Stimulated activated CD8-positive, alpha-beta memory T cell treated with anti-CD3 and anti-CD28 coated beads, Interleukin-4, amount 100 ng/mL, for 24 hours (primary cell): ENCODE measurements at places on chromosomes 4 and X.

DNA sequence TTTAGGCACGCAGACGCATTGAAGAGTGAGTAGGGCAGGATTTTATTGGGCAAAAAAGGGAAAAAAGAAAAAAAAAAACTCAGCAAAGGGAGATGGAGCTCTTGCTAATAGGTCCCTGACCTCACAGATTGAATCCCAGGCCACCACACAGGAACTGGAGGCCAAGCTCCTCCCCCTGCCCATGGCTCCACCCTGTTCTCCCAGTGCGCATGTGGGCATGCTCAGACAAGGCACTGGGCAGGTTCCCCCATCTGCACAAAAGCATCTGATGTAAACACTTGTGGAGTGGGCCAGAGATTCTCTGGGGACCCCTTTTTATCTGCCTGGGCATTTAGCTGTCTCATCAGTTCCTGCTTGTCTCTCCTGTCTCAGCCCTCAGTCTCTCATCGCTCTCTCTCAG lies 9.5 kb downstream of the FRMD7 start:
- no peak for DNase-seq

DNA sequence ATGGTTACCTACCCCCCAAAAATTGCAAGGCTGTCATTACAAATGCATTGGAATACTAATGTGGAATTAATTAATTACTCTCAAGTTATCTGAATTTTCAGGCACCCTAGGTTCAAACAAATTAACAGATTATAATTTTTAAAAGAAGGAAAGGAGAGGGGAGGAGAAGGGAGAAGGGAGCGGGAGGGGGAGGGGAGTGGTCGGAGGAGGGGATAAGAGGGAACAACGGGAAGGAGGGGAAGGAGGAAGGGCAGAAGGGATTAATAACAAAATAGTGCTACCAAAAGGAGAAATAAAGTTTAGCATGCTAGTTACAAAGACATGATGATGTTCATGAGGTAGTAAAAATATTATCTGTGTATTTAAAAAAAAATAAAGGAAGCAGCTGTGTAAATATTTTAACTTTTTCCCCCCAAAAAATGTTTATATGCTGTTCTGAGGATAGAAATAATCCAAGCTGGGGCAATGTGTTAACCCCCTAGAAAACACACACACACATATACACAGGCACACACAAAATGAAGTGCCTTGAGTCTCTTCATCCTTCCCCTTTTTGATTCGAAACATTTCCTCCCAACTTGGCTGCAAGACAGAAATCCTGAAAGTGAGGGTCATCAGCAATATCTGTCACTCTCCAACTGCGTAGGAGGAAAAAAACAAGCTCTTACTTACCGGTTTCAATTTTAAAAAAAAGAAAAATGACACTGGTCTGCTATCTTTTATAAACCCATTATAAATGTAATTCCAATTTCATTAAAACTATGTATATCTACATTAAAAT lies 58.8 kb downstream of the PPP3CA start:
- DNase-seq = no peak

GRCh38 chrX:79631526-79631925 lies 264.4 kb upstream of the ITM2A start:
- no peak for DNase-seq

DNA sequence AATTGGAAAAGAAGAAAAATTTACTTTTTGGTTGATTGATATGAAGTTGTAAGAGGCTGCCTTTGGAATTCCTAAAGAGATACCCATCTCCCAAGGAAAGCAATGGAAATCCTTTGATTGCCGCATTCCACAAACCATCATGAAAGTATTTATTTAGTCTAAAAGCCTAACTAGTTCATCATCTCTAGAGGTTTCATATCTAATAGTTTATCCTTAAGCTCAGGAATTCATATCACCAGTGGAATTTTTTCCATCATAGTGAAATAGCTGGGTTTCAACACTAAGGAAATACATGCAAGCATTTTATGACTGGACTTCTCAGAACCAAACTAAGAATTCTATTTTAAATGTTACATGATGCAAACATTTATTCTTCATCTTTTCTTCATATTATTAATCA lies 144.9 kb downstream of the FBXO8 start:
- no peak for DNase-seq

DNA sequence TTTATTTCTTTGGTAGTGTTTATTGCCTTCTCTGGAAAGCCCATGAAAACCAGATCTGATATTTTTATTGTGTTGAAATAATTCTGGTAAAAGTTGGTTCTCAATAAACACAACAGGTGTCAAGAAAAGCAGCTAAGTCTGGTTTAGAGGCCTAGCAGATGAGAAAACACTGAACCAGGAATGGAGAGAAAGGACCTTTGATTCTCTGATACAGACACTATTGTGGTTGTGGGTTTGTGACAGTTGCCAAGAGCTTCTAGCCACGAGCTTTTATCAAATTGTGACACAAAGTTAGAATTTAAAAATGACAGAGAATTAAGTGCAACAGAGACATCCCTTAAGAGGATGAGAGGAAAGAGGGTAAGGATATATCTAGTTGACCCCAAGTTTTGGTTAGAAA lies 42.6 kb downstream of the DDIT4L start:
- no peak for DNase-seq

GRCh38 chr4:99615170-99615820 lies 40.7 kb downstream of the MTTP start:
- no peak for DNase-seq

DNA sequence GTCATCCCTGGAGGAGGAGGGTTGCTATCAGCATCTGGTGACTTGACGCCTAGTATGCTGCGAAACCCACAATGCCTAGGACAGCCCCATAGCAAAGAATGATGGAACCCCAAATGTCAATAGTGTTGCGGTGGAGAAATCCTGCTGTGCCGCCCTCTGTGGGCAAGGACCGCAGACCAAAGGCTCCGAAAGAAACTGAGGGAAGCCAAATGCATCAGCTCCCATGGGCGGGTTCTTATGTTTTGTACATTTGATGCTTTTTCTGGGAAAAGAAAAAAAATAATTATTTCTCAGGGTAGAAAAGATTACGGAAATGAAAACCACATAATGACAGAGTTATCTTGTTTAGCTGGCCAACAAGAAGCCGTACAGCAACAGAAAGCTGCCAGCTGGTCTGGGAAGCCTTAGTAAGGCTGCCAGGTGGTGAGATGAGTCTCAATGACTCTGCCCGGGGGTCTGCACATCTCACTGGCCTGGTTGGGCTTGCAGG lies 95.0 kb upstream of the TBL1X start:
- no peak for DNase-seq

- no peak for DNase-seq
These were observed 10.3 kb upstream of the CENPU start for GRCh38 chr4:184744236-184744635.

GRCh38 chr4:2459589-2460349 lies 9.1 kb upstream of the RNF4 start:
- DNase-seq = no peak

GRCh38 chrX:42175843-42176242 lies 252.5 kb upstream of the CASK start:
- no peak for DNase-seq

DNA sequence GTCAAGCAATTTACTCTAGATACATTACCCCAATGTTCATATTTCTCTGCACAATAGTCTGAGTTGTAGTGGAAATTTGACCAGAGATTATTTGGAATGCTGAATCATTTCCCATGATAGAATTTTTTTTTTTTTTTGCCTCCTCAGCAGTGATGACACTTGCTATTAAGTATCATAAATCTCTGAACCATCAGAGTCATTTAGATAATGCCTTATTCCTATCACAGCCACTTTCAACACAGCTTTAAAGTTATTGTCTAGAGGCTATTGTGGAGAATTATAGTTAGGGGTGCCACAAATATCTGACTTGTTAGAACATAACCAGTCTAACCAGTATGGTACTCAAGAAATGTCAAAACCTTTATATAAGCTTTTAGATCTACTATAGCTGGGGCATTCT lies 79.8 kb downstream of the LCORL start:
- no peak for DNase-seq

- DNase-seq = no peak
These were observed 21.2 kb upstream of the TENM3 start for GRCh38 chr4:182221987-182222386.

- no peak for DNase-seq
These were observed 97.6 kb upstream of the NKX1-1 start for GRCh38 chr4:1503583-1504471.

- no peak for DNase-seq
These were observed 78.9 kb downstream of the FAT1 start for GRCh38 chr4:186644737-186645261.

DNA sequence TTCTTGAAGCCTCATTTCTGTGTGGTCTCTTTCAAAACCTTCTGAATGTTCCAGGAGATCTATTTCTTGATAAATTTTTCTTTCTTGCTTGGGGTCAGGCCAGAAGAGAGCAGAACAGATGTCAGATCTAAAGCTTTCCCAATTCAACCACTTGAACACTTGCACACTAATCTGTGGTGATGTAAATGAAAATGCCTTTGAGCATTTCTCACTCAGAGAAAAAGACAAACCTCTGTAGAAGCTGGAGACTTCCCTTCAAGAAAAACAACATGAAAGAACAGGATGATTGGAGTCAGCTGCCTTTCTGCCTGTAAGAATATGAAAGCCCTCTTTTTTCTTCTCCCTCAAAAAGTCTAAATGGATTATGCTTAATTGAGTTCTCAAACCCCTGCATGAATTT lies 11.2 kb downstream of the IGFBP7 start:
- no peak for DNase-seq

GRCh38 chr4:99968330-99968729 lies 18.3 kb upstream of the H2AZ1 start:
- DNase-seq = no peak

DNA sequence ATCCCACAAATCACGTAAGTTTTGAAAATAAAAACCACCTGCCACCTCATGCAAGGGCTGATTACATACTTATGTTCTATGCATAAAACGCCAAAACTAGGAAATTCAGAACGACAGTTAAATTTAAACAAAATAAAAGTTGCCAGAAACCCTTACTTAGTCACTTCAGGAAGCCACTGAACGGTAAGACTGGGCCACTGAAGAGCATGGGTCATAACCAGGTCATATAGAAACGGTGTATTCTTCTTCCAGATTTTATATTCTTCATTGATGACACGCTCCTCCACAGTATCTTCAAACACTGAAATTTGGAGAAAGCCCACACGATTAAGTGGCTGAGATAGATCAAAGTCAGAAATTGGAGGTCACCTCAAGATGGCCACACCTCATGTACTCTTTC lies 1.2 kb downstream of the RBBP7 start:
- no peak for DNase-seq

- DNase-seq = no peak
These were observed 57.1 kb downstream of the USP9X start for GRCh38 chrX:41142130-41142910.

GRCh38 chr4:88006956-88007303 lies 505 bp upstream of the PKD2 start:
- DNase-seq = no peak

DNA sequence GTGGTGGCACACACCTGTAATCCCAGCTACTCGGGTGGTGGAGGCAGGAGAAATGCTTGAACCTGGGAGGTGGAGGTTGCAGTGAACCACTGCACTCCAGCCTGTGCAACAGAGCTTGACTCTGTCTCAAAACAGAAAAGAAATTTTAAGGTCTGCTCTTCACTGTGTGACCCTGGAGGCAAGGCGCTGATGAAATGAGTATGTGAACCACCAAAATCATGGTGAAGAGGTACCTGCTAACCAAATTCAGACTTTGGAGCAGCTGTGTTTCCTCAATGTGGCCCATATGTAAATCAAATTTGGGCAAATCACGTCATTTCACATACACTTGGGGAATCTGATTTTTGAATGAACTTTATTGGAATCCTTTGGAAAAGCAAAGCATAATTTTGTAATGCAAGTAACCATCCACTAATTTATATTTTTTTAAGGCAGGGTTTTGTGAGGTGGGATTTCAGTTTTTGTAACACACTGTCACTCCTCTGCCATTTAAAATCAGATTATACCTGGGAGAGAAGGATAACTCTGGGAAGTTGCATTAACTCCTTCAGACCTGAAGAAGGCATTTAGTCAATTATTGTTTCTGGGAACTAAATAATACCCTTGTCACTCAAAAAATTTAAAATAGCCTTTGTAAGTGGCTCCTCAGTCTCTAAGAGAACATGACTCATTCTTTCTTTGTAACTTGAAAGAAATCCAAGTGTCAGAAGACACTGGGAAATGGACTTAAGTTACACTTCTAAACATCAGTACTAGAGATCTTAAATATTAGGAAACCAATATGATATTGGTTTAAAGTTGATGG lies 24.0 kb downstream of the DOCK11 start:
- no peak for DNase-seq

DNA sequence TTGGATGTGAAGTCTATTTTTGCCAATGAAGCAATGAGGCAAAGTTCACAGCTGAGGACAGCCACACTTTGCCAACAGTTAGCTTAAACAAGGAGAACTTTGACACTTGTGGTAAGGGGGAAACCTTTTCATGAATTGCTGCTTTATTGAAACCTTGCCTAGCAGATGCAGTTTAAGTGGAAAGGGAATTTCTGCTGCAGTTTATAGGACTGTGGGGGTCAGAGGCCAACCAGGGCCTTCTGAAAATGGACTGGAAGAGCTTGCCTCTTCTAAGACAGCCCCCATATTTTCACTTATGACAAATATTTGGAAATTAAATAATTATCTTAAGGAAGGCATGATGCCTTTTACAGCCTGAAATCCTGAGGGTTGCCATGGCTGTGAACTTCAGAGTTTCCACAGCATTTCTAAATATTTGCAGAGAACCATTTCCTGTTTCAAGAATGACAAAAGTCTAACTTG lies 550.3 kb downstream of the RAB28 start:
- DNase-seq = no peak

- no peak for DNase-seq
These were observed 121.7 kb downstream of the GRXCR1 start for GRCh38 chr4:43014256-43014655.

GRCh38 chr4:107094332-107094731 lies 58.2 kb upstream of the DKK2 start:
- no peak for DNase-seq

- no peak for DNase-seq
These were observed 139.8 kb downstream of the WDFY3 start for GRCh38 chr4:84826681-84827080.

DNA sequence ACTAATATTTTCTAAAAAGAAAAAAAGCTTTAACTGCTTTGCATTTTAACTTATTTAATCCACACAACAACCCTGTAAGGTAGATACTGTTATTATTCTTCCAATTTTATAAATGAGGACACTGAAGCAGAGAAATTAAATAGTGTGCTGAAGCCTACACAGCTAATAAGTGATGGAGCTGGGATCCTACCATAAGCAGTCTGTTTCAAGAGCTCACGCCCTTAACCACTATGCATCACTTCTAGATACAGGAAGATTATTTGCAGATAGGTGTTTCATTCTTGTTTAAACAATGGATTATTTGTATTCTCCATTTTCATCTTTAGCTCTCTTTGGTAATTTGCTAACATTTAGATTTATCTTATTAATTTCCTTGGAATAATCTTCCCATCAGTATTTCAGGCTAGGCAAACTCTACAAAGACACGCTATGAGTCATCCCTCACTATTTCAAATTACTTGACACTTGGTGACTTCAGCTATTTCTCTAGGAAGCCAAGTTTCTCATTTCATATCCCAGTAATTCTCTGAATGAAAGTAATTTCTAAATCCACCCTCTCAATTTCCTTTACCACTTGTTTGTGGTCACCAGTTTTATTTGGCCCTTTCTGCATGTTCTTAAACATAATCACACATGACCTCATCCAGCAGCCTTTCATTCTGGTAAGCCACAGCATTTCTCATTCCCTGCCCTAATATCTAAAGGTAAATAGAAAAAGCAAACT lies 67.3 kb downstream of the ASB9 start:
- no peak for DNase-seq
